ENCODE measurements at places on chromosomes 2 and 18. TPM values are rescaled to one million over a fixed set of nuclear protein-coding genes. Genes with fewer than 3 reads are reported as not detected.

Gene NIF3L1
- total RNA-seq, result 11.7 TPM

Gene CSRNP3
- not detected for total RNA-seq

Gene REV1
- total RNA-seq, result 50.3 TPM

Gene CROCC2
- total RNA-seq, result not detected

Gene MERTK
- 0.73 TPM for total RNA-seq

Gene CPLX4
- total RNA-seq, result not detected

Gene SKOR2
- total RNA-seq, result not detected

Gene TTC39C
- total RNA-seq, result 151 TPM

Gene VIL1
- total RNA-seq, result 0.59 TPM

Gene FAM228A
- total RNA-seq, result 0.44 TPM

Gene VWA3B
- not detected for total RNA-seq

Gene TUBB8B
- total RNA-seq, result not detected

Gene RGPD5
- total RNA-seq, result 58.4 TPM
